ENCODE measurements at places on chromosomes 1 and 21.

- no peak for DNase-seq
Measured at GRCh38 chr21:35504951-35505466, 455.9 kb upstream of the RUNX1 start.

- no peak for DNase-seq
Measured at GRCh38 chr1:186139115-186139514, 235.9 kb downstream of the TPR start.

DNA sequence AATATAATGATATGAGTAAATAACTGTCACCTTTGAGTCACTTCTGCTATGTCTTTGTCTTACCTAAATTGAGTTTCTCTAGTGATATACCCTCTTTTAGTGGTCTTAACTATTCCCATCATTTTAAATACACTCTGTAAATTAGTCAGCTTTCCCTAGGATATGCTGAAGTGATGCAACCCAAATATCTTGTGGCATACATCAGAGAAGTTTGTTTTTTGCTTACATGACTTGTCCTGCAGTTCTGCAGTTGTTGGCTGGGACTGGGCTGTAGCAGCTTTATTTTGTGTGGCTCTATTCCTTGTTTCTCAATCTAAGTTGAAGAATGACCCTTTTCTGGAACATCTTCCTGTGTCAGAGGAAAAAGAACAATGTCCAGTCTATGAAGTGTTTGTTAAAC is 76.4 kb downstream of the TTC3 start:
- DNase-seq: no peak

- no peak for DNase-seq
Measured at GRCh38 chr1:3077081-3077480, 8.1 kb downstream of the PRDM16 start.

DNA sequence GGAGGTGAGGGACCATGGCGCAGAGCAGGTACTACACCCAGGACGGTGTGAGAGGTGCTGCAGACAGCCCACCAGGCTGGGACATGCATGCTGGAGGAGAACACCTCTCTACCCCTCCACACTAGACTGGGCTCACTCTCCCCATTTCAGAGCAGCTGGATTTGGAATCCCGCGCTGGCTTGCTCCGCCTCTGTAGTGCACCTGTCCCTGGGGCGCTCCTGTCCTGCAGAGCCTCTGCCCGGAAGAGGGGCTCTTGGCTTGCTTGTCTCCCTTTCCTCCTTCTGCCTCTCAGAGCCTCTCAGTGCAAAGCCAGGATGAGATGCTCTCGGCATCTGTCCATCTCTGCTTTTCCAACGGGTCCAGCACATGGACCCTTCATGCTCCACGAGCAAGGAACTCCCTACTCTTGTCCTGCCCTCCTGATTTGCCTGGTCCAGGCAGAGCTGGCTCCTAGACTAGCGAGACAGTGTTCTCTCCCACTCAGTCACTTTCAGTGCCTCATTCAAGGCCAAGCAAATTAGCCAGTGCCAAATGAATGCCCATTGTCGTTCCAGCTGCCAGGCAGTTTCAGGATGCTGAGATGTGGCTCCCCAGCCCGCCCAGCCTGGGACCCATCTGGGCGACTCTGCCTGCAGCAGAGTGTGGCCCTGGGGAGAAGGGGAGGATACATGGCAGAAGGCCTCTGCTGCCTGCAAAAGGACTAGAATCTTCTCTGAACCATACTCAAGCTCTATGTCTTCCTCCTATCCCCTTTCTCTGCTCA is 33.7 kb downstream of the CDCA8 start:
- no peak for DNase-seq

GRCh38 chr1:167137793-167138510 is 44.1 kb downstream of the STYXL2 start:
- no peak for DNase-seq

- DNase-seq: no peak
Measured at GRCh38 chr1:15738416-15739113, 2.5 kb downstream of the SLC25A34 start.

DNA sequence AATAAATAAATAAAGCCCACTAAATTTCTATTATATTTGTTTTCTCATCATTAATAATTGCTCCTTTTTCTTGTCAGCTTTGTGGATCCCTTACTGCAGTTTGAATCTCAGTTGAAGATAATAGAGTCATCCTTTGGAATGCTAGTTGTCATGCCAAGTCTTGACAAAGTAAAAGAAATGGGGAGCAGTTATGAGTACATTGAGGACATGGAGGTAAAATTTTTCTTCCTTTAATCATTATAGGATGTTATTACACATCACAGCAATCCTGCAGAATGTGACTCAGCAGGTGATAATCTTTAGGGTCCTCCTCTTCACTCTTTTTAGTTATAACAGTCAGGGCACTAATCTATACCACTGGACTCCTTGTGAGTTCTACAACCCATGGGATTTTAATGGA is 24.1 kb downstream of the MROH9 start:
- DNase-seq: no peak

DNA sequence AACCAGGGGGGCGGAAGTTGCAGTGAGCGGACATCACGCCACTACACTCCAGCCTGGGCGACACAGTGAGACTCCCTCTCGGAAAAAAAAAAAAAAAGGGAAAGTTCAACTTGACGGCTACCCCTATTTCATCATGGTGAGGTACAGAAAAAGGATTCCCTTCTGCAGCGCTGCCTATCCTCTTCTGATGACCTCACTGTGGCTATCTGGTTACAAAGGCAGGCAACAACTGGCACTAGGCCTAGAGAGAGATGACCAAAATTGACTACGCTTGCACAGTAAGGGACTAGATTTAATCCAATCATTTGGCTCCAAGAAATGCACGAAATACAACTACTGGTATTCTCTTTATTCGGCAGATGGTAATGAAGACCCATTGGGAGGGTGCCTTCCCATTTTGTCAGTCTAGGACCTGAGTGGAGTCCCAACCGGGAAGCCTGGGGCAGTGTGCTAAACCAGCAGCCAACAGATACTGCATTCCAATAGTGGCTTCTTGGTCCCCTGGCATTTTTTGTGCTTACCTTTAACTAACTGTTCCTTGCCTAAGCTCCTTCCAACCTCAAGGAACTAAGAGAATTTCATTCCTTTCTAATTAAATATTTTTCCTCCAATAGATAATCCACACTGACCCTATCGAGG is 36.6 kb downstream of the ITPKB start:
- DNase-seq: no peak

GRCh38 chr21:44039828-44040227 is 27.7 kb downstream of the TRAPPC10 start:
- no peak for DNase-seq

DNA sequence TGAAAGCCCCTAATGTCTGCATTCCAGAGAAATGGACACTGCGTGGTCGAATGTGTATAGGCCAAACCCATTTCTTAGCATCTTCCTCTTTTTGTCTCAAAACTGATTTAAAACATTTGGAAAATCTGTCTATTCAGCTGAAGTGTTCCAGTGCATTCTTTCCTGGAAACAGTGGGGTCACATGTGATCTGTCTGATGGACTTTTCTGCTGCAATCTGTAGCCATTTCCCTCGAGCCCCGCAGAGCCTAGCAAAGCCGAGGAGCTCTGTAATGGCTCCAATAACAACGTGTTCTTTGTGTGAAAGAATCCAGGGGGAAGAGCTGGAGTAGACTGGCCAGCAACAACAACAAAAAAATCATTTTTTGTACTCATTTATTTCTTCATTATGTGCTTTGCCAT is 329.3 kb downstream of the BARHL2 start:
- DNase-seq: no peak

- no peak for DNase-seq
Measured at GRCh38 chr1:239761509-239761908, 330.2 kb upstream of the FMN2 start.

DNA sequence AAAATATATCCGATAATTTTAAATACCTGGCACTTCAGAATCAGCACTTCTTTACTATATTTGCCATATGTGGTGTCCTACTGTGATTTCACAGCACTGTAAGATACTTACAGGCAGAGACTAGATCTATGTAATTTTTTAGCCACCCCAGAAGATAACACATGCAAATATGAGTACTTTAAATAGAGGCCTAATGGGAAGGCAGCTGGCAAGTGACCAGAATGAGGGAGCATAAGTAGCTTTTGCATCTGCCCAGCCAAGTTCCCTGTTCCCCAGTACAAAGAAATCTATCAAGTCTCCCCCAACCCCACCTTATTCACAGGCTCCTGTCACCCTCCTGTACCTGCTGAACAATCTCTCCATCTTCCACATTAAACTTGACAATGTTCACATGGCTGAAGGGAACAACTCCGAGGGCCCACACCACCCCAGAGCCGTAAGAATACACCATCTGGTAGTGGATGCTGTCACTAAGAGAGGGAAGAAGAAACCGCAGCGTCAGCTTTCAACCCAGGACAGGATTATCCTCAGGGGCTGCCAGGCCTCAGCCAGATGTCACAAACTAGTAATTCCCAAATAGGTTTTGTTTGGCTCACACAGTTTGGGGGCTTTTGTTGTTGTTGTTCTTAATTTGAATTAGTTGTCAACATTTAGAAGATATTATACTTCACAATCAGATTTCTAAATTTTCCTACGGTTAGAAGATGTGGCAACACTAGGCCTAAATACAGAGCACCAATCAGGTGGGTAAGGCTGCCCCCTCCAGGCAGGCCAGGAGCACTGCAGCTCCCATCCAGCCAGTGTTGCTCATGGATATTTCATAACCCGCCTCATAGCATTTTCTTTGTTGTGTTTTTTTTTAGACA is 10.4 kb downstream of the EMC1 start:
- peak; percentile 41 for DNase-seq

DNA sequence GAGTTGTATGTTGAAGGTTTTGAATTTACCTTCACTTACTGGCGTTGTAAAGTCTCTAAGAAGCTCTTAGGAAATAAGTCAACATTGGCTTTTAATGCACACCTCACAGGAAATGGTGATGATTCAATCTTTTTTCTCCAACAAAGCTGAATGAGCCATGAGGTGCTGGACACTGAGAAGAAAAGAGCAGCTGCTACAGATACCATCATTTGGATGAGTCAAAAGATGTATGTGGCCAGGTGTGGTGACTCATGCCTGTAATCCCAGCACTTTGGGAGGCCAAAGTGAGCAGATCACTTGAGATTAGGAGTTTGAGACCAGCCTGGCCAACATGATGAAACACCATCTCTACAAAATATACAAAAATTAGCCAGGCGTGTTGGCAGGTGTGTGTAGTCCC is 3.3 kb upstream of the IL23R start:
- no peak for DNase-seq

DNA sequence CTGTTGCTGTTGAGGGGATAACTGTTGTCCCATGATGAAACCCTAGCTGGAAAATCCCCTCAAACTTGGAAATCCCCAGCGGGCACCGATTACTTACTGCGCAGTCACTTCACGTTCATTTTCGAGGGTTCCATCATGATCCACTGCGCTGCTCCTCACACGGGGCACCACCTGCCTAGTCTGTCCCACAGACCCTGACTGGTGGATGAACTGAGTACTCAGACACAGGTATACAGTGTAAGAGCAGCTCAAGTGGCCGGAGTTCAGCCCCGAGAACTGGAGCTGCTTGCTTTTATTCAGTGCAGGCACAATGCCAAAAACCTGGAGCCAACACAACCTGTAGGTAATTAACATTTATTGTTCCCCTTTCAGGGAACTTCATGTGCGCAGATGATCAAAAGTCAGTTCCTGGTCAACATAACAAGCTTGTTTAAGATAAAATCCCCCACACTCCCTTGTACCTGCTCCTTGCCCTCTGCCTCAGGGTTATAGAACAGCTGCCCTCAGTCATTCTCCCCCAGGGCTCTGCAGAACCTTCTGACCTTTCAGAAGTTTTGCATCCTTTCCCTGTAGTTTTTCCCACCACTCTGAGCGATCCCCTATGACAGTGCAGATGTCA is 46.5 kb upstream of the PRELP start:
- DNase-seq: no peak

DNA sequence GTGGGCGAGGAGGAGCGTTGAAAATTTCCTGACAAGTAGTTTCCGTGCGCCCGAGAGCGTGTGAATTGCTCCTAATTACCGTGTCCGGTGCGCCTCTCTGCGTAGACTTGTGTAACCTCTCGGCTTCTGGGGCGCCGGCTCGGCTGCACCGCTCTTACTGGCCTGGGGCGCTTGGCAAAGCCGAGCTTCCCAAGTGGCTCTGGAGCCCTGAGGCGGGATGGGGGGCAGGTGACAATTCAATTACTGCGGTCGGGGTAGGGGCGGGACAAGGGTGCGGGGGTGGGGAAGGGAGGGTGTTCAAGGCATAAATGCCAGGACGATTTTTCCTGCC is 392 bp upstream of the DMRTA2 start:
- DNase-seq: no peak

- no peak for DNase-seq
Measured at GRCh38 chr21:42063191-42063570, 7.9 kb upstream of the UMODL1 start.

- no peak for DNase-seq
Measured at GRCh38 chr1:109918671-109919070, 8.0 kb downstream of the CSF1 start.

- no peak for DNase-seq
Measured at GRCh38 chr1:222019029-222019428, 277.1 kb upstream of the DUSP10 start.

- no peak for DNase-seq
Measured at GRCh38 chr21:36700971-36701755, 2.2 kb downstream of the SIM2 start.

DNA sequence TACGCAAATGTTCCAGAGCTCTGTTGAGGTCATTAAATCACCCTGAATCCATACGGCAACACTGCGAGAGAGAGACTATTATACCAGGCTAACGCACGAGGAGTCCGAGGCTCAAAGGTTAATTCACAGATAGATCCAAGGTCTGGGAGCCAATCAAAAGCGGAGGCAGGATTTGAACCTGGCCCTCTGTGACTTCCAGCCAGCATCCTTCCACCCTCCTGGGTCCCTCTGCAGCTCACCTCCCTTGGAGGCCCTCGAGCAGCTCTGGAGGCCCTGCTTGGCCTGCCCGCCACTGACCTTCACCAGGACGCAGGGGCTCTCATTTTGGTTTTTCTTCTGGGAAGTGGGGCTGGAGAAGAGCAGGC is 42.1 kb downstream of the KIAA1614 start:
- no peak for DNase-seq

- DNase-seq: no peak
Measured at GRCh38 chr1:149936992-149937705, 470 bp upstream of the MTMR11 start.

GRCh38 chr1:89912073-89912472 is 82.8 kb upstream of the ZNF326 start:
- no peak for DNase-seq

DNA sequence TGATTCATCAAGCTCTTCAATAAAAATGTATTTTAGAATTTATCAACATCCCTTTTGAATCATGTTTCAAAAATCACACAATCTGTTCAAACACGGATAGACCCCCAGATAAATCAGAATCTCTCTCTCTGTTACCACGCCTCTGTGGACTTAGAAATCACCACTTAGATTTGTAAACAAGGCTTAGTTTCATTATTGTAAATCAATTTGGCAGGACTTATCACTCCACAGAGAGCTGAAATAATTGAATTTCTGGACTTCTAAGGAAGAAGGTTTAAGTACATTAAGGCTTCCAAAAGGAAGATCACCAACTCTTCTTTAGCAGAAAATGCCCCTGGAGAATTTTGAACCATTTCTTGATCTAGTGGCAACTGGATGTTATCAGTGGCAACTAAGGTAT is 100.4 kb downstream of the APP start:
- DNase-seq: no peak
